ENCODE measurements at places on chromosomes 16 and 17. TPM values are rescaled to one million over a fixed set of nuclear protein-coding genes. Genes with fewer than 3 reads are reported as not detected.

The CTRL gene
- total RNA-seq = 0.35 TPM

The KRTAP4-3 gene
- total RNA-seq = not detected

- no peak for DNase-seq
Measured at GRCh38 chr16:17340804-17341203, 130.0 kb downstream of the XYLT1 start.

The CMTM3 gene
- total RNA-seq = 23.7 TPM

DNA sequence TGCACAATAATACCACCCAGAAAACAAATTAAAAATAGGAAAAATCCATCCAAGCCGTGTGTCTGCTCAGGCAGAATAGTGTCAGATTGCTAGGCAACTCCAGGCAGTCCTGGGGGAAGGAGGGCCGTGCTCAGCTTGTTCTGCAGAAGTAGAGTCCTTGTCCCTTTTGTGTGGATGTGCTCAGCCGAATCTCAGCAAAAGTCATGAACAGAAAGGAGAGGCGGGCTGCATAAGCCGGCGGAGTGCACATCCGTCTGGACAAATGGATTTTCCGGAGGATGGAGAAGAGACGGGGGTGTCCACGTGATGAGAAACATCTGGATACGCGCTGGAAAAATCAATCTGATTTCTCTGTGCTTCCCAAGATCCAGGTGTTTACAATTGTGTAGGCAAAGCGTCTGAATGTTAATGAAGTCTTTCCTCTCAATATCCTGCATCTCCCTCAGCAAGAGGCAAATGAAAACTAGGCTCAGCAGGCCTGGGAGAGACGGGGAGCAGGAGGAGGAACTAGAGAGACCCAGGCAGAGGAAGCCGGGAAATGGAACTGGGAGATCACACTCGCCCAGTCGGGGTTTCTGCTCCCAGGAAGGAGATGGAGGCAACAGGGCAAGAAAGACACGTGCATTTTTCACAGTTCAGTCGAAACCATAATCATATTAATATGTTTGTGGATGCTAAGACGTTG lies 7.7 kb upstream of the RBFOX3 start:
- no peak for DNase-seq

- DNase-seq = no peak
Measured at GRCh38 chr17:4559966-4560365, 411 bp downstream of the GGT6 start.

The TMEM238L gene
- total RNA-seq = not detected

GRCh38 chr16:14240219-14240843 lies 169.2 kb downstream of the MRTFB start:
- DNase-seq = no peak

GRCh38 chr17:53527473-53527872 lies 295.3 kb upstream of the KIF2B start:
- DNase-seq = no peak

GRCh38 chr17:42683407-42684034 lies 1.2 kb downstream of the CNTNAP1 start:
- DNase-seq = no peak

- no peak for DNase-seq
Measured at GRCh38 chr16:84787263-84787622, 32.5 kb upstream of the CRISPLD2 start.

GRCh38 chr16:4876646-4877379 lies 29.5 kb downstream of the UBN1 start:
- no peak for DNase-seq

- DNase-seq = no peak
Measured at GRCh38 chr17:41061964-41062363, 2.0 kb upstream of the KRTAP2-3 start.

GRCh38 chr16:27867122-27868110 lies 196.1 kb downstream of the GSG1L start:
- peak; percentile 40 for DNase-seq

GRCh38 chr16:27748868-27749546 lies 199.1 kb downstream of the KATNIP start:
- DNase-seq = peak; percentile 49

GRCh38 chr17:77409282-77410161 lies 268.8 kb downstream of the SEC14L1 start:
- no peak for DNase-seq
